ENCODE measurements at places on chromosomes 3 and 15. TPM values are rescaled to one million over a fixed set of nuclear protein-coding genes. Genes with fewer than 3 reads are reported as not detected.

DNA sequence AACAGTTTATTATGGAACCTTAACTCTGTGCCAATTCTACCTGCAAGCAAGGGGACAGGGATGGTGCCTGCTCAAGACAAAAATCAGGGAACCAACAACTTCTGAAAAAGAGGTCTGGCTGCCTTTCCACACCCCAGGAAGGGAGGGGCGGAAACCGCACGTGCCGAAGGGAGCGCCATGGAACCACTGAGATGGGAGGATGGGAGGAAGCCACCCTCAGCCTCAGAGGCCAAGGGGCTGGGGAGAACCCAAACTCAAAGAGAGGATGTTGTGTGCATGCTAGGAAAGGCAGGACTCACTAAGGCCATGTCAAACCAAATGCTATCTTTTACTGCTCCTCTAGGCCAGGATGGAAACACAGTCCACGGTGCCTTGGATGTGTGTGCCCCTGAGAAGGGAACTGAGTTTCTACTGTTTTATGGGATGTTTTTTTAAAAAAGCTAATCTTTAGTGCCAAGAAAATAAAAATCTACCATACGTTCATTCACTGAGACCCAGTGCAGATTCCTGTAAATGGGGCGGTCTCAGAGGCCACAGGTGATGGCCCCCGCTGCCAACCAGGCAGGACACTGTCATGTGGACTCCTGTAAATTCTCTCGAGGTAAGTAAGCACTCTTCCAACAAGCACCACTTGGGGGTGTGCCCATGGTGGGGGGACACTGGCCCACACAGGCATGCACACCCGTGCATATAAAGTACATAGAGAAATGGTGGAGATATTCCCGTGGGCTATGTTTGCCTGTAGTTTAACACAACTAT, 20.5 kb downstream of the SRPRB start:
- DNase-seq: no peak

DNA sequence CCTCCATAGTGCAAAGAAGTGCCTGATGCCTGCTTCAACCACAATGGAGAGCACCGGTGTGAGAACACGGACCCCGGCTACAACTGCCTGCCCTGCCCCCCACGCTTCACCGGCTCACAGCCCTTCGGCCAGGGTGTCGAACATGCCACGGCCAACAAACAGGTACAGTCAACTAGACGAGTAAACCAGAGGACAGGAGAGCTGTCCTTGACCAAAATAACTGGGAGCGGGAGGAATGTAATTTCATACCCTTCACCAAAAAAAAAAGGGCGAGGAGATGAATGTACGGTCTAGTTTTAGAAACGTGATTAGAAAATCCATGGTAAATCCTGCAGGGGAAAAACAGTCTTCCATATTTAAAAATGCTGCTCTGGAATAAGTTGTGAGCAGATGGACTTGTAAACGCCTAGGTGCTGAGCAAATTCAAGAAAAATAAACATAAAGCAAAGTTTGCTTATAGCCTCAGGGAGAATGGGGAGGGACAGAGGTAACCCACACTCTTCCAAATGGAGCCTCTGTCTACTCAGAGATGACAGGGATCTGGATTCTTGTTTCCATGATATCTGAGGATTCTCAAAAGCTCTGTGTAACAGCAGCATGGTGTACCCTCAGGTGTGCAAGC, 8.4 kb downstream of the THBS1 start:
- DNase-seq: no peak

DNA sequence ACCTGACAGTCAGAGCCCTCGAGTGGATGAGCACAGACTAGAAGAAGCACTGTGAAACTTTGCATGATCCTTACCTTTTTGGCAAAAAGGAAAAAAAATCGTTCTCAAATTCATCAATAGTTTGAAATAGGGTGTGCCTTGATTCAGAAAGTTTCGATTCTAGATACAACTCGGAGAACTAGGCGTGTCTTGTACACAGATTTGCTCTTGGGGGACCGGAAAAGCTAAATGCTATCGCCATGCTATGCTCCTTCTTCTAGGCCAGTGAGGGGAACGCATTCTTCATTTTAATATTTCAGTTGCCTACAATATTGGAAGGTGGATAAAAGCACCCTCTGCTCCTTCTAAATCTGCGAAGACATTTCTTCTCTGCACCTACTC, 25.0 kb downstream of the CD86 start:
- DNase-seq: no peak

GRCh38 chr3:110576960-110577359, 494.7 kb upstream of the NECTIN3 start:
- no peak for DNase-seq

The ARNT2 gene
- 67.9 TPM for polyA plus RNA-seq

- no peak for DNase-seq
Observed at GRCh38 chr3:109903100-109903499, 565.8 kb upstream of the DPPA4 start.

- no peak for DNase-seq
Observed at GRCh38 chr3:143810953-143811265, 37.4 kb downstream of the SLC9A9 start.

The B3GNT5 gene
- polyA plus RNA-seq: 24.9 TPM

GRCh38 chr15:75454471-75455378, 3.2 kb upstream of the SIN3A start:
- DNase-seq: peak; percentile 63

GRCh38 chr3:55622116-55622515, 135.0 kb upstream of the WNT5A start:
- no peak for DNase-seq

The GOLGA8G gene
- polyA plus RNA-seq: 0.03 TPM

The RETNLB gene
- not detected for polyA plus RNA-seq

DNA sequence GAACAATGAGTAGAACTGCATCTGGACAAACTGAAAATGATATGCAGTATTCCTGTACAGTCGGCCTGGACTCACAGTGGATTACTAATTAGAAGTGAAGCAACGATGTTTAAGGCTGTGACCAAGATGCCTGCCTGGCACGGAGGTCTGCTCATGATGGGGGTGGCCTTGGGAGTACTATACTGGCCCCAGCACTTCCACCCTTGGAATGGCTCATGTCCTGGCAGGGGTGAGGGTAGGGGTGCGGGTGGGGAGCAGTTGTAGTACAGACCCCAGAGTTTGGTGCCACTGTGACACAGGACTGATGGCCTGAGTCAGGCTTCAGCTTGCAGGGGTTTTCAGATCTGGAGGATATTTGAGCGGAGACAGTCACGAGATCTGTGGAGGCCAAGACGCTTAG, 55.1 kb upstream of the ICE2 start:
- DNase-seq: no peak

DNA sequence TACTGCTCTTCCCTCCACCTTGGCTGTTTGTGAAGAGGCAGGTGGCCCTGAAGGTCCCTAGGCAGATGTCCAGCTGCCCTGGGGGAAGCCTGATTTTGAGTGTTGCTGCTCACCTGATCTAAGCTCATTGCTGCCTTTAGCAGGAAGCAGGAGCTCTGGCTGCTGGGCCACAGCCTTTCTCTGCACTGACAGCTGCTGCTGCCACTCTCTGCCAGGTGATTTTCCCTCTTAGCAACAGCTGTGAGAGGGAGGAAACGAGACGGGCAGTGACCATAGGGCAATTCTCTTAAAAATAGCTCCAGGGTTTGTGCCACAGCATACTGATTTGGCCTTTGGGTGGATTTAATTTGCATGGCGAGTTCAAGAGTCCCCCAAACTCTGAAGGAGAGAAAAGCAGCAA, 415.8 kb upstream of the SEMA6D start:
- no peak for DNase-seq

The GOLGA8J gene
- polyA plus RNA-seq: 0.35 TPM

The SLC2A2 gene
- polyA plus RNA-seq: 17.3 TPM

The ATP13A5 gene
- 0.11 TPM for polyA plus RNA-seq
